ENCODE measurements at places on chromosomes 5 and 9.

- no peak for DNase-seq
Observed at GRCh38 chr9:3434594-3434993, 91.2 kb downstream of the RFX3 start.

DNA sequence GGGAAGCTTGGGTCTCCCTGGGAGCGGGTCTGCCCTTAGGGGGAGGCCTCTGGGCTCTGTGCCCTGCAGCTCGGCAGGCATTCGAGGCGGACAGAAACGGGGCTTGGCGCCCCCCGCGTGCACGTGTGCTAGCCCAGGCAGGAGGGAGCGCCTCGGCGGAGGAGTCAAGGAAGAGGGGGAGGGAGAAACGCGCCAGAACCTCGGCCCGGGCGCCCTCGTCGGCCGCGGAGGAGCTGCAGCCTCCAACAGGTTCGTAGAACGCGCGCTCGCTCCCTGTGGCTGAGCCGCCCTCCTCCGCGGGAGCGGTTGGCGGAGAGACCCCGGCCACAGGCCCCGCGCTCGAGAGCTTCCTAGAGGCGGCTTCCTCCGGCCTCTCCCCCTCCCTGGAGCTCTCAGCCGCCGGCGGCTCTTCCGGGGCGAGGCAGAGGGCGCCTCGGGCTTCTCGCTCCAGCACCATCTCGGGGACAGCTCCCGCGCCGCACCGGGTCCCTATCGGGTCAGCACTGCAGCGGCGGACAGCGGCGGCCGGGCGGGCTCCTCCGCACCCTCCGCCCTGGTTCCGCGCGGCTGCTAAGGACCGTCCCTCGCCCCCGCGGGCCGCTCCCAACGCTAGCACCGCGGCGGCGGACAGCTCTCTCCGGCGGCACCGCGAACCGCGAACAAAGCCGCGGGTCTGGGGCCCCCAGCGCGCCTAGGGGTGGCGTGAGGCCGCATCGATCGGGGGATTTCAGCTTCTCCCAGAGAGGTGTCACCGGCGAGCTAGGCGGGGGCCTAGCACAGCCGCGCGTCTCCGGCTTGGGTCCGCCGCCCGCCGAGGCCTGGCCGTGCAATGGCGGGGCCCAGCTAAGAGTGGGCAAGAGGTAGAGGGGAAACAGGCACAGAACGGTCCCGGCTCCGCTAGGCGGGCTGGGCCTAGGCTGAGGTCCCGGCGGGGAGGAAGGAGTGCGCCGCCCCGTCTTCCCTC is 74.6 kb upstream of the CPLX2 start:
- DNase-seq, result peak; percentile 89

GRCh38 chr9:85377731-85378289 is 363.9 kb downstream of the AGTPBP1 start:
- no peak for DNase-seq

DNA sequence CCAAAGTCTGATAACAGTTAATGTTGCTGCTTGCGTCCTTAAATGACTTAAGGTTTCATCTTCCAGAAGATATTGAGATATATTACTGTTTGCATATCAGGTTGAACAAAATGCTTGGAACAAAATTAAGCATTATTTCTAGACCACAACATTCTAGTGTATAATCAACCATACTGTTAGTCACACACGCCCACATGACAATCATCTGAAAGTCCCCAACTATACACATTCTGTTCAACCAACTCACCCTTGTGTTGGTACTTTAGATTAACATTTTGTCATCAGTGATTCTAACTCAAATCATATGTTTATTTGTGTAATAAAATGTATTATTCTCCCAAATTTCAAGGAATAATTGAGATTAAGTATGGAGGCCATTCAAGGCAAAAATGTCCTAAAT is 47.3 kb downstream of the LURAP1L start:
- no peak for DNase-seq

- DNase-seq, result peak; percentile 88
Observed at GRCh38 chr9:81737871-81738507, 48.6 kb upstream of the TLE1 start.

- no peak for DNase-seq
Observed at GRCh38 chr9:35738186-35738585, 5.7 kb downstream of the CREB3 start.

- DNase-seq, result no peak
Observed at GRCh38 chr5:154466671-154467070, 11.4 kb downstream of the HAND1 start.

DNA sequence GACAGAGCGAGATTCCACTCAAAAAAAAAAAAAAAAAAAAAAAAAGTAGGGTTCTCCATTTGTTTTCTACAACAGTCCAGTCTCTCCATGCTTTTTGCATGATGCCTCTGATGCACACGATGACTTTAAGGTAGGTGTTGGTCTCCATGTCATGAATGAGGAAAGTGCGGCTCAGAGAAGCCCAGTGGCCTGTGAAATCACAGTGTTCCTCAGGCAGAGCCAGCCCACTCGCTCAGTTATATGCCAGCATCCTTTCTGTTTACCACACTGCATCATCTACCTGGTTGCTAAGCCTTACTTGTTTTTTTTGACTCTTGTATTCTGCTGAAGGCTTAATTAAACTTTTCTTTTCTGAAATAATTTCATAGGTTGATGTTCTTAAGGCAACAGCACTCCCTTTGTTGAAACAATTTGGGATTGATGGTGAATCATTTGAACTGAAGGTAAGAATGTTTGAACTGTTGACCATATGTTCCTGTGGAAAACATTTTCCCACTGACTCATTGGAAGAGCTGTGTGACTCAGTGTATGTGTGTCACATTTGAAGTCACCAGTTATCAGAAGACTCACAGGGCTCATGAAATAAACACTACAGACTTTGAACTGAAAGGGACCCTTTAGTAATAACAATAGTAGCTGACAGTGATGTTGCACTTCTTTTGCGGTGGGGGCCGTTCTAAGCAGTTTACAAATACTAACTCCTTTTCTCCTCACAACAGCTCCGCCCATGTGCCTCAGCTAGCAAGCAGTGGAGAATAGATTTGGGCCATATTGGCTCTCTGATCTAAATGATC is 40.2 kb downstream of the RCL1 start:
- DNase-seq, result peak; percentile 63

GRCh38 chr5:164532235-164532900 is 1026.9 kb downstream of the MAT2B start:
- no peak for DNase-seq

DNA sequence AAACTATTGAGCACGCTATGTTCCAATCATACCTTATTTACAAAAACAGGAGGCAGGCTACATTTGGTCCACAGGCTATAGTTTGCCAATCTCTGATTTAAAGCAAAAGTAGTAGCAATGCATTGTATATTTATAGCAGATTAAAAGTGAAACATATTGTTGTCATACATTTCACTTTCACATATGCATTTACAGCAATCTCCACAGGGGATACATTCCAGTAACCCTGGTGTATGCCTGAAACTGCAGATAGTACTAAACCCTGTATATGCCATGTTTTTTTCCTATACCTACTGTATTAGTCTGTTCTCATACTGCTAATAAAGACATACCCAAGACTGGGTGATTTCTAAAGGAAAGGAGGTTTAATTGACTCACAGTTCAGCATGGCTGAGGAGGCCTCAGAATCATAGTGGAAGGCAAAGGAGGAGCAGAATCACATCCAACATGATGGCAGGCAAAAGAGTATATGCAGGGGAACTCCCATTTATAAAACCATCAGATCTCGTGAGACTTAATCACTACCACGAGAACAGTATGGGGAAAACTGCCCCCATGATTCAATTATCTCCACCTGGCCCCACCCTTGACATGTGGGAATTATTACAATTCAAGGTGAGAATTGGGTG is 5.9 kb upstream of the CSF1R start:
- DNase-seq, result no peak

GRCh38 chr9:96644137-96644536 is 11.0 kb downstream of the PRXL2C start:
- DNase-seq, result no peak

DNA sequence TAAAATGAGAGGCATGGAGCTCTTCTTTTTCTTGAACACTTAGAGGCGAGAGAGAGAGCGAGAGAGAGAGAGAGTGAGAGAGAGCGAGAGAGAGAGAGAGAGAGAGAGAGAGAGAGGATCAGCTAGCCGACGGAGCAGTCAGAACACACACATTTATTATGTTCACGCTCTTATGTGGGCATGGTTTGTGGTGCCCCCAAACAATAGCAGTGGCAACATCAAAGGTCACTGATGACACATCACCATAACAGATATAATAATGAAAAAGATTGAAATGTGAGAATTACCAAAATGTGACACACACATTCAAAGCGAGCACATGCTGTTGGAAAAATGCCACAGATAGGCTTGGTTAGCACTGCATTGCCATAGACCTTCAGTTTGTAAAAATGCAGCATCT is 116.1 kb downstream of the KDM4C start:
- no peak for DNase-seq

GRCh38 chr9:131271506-131271931 is 4.8 kb downstream of the FAM78A start:
- DNase-seq, result no peak

- no peak for DNase-seq
Observed at GRCh38 chr9:132894862-132895835, 16.5 kb downstream of the SPACA9 start.

DNA sequence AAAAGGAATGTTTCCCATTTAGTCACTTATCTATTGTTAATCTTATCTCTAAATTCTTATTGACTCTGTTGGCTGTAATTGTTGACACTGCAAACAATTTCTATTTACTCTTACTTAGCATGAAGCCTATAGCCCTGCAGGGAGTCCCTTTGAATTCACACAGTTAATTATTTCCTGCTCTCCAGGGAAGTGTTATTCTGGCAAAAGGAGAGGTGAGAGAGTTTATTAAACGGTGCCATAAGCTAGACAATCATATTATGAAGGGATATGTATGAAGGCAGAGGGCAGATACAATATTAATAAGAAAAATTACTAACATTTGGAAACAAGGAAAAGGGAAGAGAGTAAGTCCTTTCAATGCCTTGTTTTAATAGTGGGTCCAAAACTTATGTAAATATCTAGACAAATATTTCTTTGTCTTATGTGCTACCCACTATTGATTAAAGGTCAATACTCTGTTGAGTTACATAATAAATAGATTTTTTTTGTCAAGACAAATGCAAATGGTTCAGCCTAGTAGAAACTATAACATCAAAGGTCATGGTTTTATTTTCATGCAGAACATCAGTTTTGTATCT is 107.1 kb downstream of the CDH18 start:
- DNase-seq, result no peak

DNA sequence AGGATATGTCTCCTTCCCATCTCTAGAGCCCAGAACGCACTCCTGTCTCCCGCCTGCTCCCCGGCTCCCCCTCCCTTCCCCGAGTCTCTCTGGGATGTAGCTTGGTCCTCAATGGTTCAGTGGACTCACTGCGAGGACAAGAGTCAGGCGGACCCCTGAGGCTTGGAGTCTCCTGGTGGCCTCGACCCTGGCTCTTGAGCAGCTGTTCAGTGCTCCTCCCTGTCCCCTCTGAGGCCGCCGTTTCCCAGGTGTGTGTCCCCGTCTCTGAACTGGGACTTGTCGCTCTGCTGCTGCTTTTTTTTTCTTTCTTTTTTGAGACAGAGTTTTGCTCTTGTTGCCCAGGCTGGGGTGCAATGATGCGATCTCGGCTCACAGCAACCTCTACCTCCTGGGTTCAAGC is 44.8 kb upstream of the IER5L start:
- no peak for DNase-seq

DNA sequence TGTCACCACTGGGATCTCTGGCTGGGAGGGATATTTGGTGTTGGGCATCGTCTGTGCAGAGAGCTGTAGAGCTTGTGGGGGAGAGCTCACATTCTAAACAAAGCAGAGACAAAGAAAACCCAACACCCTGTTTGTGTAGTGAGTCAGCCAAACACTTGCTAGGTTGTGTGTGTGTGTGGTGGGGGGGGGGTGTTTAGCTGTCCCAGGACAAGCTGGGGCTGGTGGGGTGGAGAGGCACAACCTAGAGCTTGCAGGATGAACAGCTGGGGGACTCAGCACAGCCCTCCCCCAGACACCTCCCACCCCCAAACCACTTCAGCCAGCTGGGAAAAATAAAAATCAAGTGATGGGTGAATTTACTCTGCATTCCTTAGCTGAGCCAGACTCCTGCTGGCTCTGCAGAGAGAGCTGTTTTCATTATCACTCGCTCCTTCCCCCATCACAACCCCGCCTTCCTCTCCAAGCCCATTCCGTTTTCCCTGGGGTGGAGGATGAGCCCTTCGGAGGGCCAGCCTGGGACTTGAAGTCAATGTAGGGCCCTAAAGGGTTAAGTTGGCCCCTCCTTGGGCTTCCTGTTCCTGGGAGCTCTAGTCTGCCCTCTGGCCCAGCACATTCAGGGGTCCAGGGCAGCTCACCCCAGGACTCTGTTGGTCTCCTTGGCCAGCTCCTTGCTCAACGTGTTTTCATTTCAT is 2.6 kb downstream of the OLFML2A start:
- peak; percentile 93 for DNase-seq

GRCh38 chr5:372996-373709 is 51.6 kb downstream of the AHRR start:
- DNase-seq, result peak; percentile 62

GRCh38 chr9:20217596-20217995 is 404.7 kb downstream of the MLLT3 start:
- DNase-seq, result no peak

DNA sequence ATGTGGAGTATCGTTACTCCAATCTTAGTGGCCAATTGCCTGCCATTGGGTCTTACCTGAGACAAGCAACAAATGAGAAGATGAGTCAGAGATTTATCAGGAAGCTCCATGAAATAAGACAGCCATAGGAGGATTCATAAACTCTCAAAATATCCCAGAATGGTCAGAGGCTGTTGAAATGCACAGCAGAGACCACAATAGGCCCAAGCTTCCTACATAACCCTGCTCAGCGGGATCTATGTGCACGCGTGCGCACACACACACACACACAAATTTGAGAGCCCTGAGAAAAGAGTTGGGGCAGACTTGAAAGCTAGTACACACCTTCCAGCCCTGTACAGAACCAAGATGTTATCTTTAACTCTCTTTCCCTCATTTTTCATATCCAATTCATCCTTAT is 9.8 kb downstream of the UIMC1 start:
- DNase-seq, result no peak

DNA sequence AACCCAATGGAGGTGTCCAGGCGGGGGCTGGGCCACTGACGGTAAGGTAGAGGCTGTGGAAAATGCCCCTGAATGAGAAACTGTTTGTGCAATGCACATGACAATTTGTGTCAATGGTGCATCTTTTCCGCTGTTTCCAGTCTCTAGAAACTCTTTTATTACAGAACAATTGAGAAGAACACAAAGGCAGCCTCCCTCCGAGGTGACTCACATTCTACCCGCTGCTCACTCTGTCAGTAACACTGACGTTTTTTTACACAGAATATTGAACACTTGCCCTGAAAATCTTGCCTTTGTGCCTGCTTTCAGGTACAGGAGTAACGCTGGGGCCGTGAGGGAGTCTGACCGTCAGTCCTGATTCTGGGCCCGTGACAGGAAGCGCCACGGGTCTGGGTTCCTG is 11.7 kb upstream of the TENT4A start:
- no peak for DNase-seq

Data from SJSA1 (cell line).